ENCODE measurements at places on chromosomes 12 and 14. TPM values are rescaled to one million over a fixed set of nuclear protein-coding genes. Genes with fewer than 3 reads are reported as not detected.

DNA sequence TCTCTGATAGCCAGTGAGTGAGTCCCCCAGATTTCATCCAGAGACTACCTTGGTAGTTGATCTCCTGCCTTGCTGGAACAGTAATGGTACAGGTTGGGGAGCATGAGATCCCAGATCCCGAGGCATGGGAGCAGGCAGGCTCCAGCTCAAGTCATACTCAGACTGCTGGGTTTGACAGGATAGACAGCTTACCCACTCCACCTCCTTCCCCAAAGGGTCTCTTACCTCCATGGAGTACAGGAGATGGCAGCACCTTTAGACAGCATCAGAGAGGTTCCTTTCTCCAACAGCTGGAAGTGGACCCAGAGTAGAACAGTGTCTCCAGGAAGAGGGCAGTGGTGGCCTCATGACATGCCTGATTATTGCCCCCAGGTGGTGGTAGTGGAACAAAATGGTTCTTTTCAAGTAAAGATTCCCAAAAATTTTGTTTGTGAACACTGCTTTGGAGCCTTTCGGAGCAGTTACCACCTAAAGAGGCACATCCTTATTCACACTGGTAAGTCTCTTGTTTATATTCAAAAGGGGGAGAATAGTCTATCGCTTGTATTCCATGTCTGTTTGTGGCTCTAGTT lies 4.9 kb upstream of the CSAD start:
- H3K27me3 ChIP-seq, result no peaks in the 10 kb centered on the region
- H3K4me1 ChIP-seq, result peaks cover 39% of the 10 kb centered on the region
- H3K36me3 ChIP-seq, result peaks cover 19% of the 10 kb centered on the region
- H3K4me3 ChIP-seq, result no peak overlapping the region
- H3K27ac ChIP-seq, result no peak overlapping the region
- DNase-seq, result no peak

DNA sequence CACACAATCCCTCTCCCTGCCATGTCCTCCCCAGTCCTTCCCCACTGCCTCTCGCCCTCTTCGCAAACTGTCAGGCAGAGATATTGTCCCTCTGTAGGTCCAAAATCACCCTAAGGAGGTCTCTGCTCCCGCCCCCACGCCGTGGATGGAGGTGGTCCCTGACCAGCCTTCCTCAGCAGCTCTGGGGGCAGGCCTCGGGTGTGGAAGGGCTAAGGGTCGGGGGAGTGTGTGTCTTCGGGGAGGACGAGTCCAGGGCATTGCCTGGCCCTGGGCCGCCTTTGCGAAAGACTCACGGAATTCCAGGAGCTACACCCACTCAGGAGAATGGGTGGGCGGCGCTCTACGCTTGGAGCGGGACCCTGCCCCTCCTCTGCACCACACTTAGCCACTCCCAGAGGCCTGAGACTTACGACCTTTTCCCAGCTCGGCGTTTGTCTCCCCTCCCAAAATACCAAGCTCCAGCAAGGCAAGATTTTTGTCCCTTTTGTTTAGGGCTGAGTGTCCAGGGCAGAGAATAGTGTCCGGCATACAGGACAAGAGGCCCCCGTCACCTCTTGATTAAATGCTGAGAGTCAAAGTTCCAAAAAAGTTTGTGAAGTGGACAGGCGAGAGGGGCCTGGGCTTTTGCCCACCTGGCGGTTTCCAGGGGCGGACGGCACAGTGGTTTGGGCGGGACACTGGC lies 881 bp downstream of the PYGL start:
- H3K36me3 ChIP-seq, result peaks cover 11% of the 10 kb centered on the region
- peaks cover 40% of the 10 kb centered on the region for H3K27me3 ChIP-seq
- peak overlapping the region; percentile 82 for H3K4me3 ChIP-seq
- H3K4me1 ChIP-seq, result peaks cover 20% of the 10 kb centered on the region
- DNase-seq, result no peak

GRCh38 chr14:38089123-38089522 lies 118.6 kb upstream of the SSTR1 start:
- no peak overlapping the region for H3K27ac ChIP-seq
- no peaks in the 10 kb centered on the region for H3K27me3 ChIP-seq
- peak overlapping the region; percentile 67 for H3K4me3 ChIP-seq
- H3K4me1 ChIP-seq, result no peaks in the 10 kb centered on the region

GRCh38 chr14:67420102-67420739 lies 8.3 kb upstream of the PLEK2 start:
- peaks cover 19% of the 10 kb centered on the region for H3K27me3 ChIP-seq
- no peak overlapping the region for H3K4me3 ChIP-seq
- no peaks in the 10 kb centered on the region for H3K36me3 ChIP-seq
- no peak overlapping the region for H3K27ac ChIP-seq

- DNase-seq, result no peak
- no peaks in the 10 kb centered on the region for H3K27me3 ChIP-seq
- H3K4me1 ChIP-seq, result peaks cover 76% of the 10 kb centered on the region
- H3K4me3 ChIP-seq, result peak overlapping the region; percentile 8
Observed at GRCh38 chr12:111443586-111443985, 37.9 kb downstream of the SH2B3 start.

DPPA3 gene
- not detected for polyA plus RNA-seq

CCDC196 gene
- polyA plus RNA-seq, result not detected

WNT5B gene
- not detected for polyA plus RNA-seq

- H3K27ac ChIP-seq, result no peak overlapping the region
- peak overlapping the region; percentile 66 for H3K4me3 ChIP-seq
- no peak for DNase-seq
- no peaks in the 10 kb centered on the region for H3K36me3 ChIP-seq
Observed at GRCh38 chr12:123445388-123446332, 9.2 kb upstream of the RILPL2 start.

DNA sequence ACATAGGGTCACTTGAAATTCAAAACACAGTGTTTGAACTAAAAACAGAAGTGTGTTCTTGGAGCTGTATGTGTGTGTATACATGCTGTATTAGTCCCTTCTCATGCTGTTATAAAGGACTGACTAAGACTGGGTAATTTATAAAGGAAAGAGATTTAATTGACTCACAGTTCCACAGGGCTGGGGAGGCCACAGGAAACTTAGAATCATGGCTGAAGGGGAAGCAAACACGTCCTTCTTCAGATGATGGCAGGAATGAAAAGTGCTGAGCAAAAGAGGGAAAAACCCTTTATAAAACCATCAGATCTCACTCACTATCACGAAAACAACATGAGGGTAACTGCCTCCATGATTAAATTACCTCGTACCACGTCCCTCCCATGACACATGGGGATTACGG lies 224.1 kb downstream of the BCAT1 start:
- no peak for DNase-seq
- H3K36me3 ChIP-seq, result no peaks in the 10 kb centered on the region
- H3K27me3 ChIP-seq, result no peaks in the 10 kb centered on the region
- H3K4me3 ChIP-seq, result no peak overlapping the region
- H3K27ac ChIP-seq, result peak overlapping the region; percentile 57
- peaks cover 12% of the 10 kb centered on the region for H3K4me1 ChIP-seq

- no peaks in the 10 kb centered on the region for H3K36me3 ChIP-seq
- H3K27ac ChIP-seq, result peak overlapping the region; percentile 100
- no peak for DNase-seq
- no peaks in the 10 kb centered on the region for H3K27me3 ChIP-seq
- peak overlapping the region; percentile 96 for H3K4me3 ChIP-seq
Observed at GRCh38 chr12:56333197-56333678, 562 bp downstream of the PAN2 start.

Data from naive B cell (primary cell).